Natural killer cell treated with Interleukin-12 subunit alpha and Interleukin-12 subunit beta and Interleukin-15 and Interleukin-18, amount 100 ng/mL, for 72 hours (primary cell): ENCODE measurements at places on chromosomes 13 and 19. TPM values are rescaled to one million over a fixed set of nuclear protein-coding genes. Genes with fewer than 3 reads are reported as not detected.

The PALM gene
- not detected for total RNA-seq

The MEF2B gene
- 5.9 TPM for total RNA-seq

The CGB1 gene
- not detected for total RNA-seq

The PROSER3 gene
- 53.8 TPM for total RNA-seq

The CYP4F8 gene
- total RNA-seq: not detected

The SYDE1 gene
- total RNA-seq: not detected

The ATP4B gene
- not detected for total RNA-seq

The ZNF649 gene
- 14.0 TPM for total RNA-seq

The ZNF415 gene
- total RNA-seq: 3.2 TPM

The KLF1 gene
- total RNA-seq: 0.52 TPM
